ENCODE measurements at places on chromosomes 7 and 10.

DNA sequence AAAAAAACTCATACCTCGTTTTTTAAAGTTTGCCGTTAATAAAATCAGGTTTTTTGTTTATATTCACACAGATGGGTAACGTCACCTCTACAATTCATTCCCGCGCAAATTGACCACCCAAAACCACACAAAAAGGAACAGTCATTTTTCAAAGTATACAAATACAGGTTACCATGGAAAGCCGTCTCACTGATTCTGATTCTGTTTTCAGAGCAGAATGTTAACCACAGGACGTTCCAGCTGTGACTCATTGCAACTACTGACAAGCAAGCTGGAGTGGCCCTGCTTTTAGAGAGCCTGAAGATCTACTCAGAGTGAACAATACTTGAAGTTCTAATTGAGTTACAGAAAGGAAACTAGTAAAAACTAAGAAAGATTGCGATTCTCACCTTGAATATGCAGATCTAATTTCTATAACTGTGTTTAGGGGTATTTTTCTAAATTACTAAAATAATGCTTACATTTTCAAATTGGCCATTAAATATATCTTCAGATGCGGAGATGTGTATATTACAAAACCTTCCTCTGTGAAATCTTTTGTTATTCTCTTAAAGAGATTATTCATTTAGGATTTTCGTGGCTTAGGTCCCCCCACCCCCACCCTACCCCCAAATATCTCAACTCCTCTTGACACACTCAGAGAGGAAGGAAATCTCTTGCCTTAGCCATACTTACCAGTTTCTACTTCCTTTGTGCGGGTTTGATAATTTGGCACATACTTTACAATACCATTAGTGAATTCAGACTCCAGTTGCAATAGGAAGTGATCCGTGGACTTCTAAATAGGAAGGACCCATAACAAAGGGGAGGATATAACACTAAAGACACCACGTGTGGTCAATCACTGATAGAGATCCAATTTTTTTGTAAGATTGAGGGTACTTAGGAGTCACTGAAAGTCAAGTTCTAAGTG is 106.0 kb downstream of the CUBN start:
- DNase-seq = no peak

DNA sequence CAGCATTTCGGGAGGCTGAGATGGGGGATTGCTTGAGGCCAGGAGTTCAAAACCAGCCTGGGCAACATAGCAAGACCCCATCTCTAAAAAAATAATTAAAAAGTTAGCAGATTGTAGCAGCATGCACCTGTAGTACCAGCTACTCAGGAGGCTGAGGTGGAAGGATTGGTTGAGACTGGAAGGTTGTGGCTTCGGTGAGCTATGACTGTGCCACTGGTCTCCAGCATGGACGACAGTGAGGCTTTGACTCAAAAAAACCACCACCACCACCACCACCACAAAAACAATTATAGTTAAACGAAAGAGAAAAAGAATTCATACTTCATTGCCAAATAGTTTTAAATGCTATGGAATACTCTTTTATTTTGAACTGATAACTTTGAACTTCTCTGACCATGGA is 63.4 kb downstream of the VTI1A start:
- no peak for DNase-seq

GRCh38 chr7:75966190-75966961 is 28.0 kb downstream of the TMEM120A start:
- DNase-seq = peak; percentile 39

- DNase-seq = peak; percentile 22
Measured at GRCh38 chr10:80487791-80488538, 33.9 kb downstream of the TSPAN14 start.

DNA sequence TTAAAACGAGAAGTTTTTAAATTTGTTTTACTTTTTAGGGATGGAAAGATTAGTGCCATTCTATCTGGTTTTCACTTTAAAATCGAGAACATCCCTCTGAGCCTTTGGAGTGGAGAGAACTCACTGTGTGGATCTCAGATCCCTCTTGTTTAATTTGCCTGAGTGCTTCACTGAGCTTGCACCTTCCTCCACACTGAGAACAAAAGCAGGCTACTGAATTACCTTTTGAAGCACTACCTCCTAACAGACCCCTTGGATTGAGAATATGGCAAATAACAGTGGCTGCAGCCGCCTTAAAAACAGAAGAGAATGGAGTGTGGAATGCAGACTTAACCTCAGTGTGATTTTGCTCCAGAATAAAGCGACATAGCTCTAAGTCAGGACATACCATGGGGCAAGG is 204.7 kb downstream of the CNTNAP2 start:
- DNase-seq = no peak

GRCh38 chr10:86705905-86706304 is 37.6 kb downstream of the LDB3 start:
- DNase-seq = no peak

- DNase-seq = no peak
Measured at GRCh38 chr7:116509982-116510579, 10.5 kb downstream of the CAV2 start.

DNA sequence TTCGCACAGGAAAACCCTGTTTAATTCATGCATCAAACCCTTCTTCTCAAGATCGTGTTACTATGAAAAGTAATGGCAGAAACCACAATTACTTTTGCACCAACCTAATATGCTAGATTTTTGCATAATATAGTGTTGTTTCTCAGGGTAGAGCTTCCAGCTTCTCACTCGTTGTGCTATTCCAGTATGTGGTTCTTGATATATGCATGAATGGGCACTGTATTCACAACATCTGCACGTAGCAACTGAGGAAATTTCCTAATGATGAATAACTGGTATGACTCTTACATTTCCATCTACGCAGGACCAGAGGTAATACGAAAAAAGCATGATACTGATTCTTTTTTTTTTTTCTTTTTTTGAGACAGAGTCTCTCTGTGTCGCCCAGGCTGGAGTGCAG is 326.6 kb upstream of the GALNT17 start:
- DNase-seq = no peak

- DNase-seq = peak; percentile 40
Measured at GRCh38 chr10:80199828-80200227, 5.5 kb downstream of the ANXA11 start.

GRCh38 chr7:25255611-25256332 is 27.5 kb upstream of the NPVF start:
- DNase-seq = no peak

DNA sequence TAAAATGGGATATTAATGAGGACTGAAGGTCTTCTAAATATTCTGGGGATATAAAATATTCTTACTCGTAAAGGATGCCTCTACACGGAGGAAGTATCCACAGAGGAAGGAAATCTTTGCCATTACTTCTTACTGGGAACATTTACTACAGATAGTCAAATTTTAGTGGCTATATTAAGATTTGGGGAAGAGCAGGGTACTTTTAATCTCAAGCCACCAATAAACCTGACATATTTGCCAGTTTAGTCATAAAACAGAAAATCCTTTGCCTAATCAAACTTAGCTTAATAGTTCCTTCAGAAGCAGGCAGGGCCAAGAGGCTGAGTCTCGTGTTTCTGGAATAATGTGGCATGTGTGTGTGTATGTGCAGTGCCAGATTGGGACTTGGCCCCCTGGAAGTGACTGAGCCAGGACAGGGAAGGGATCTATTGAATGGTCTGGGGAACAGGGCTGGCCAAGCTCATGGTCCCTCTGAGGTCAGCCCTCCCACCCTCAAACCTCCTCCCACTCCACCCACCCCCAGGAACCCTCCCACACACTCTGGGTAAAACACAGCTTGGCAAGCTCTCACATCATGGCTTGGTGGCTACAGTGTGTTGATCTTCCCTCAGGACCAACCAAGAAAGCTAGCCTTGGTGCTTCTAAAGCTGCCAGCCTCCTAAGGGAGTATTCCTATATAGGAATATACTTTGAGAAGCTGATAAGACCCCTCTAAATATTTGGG is 1.6 kb upstream of the PIK3CG start:
- no peak for DNase-seq

- no peak for DNase-seq
Measured at GRCh38 chr10:75236178-75236825, 545 bp upstream of the COMTD1 start.

GRCh38 chr10:88979153-88979562 is 11.4 kb upstream of the FAS start:
- peak; percentile 19 for DNase-seq

GRCh38 chr7:4202154-4202736 is 479.9 kb upstream of the FOXK1 start:
- DNase-seq = no peak

DNA sequence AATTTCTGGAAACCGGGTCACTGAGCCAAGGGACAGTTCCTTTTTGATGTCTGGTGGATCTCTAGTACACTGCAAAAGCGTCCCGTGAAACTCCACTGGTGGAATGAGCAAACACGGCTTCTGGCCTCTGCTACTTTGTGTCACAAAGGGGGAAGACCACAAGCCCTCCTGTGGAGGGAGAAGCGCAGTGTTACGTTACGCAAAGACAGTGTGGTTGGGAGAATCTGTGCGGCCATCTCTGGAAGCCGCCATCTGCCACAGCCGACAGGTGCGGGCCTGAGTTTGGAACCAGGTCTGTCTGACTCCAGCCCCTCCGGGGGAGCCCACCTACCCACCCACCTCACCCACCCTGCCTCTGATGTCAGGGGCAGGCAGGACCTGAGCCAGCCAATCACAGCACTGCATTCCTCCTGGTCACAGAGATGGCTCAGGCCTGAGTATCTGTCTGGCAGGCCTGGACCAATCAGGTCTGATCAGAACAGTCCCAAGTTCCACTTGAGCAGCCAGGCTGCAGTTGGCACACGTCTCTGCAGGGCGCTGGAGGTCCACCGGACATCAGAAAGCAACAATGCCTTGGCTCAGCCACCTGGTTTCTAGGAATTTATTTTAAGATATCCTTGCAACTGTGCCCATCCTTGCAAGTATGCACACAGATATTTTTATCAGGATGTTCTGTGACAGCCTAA is 3.0 kb upstream of the CYP2W1 start:
- no peak for DNase-seq
